ENCODE measurements at places on chromosomes 4 and X. TPM values are rescaled to one million over a fixed set of nuclear protein-coding genes. Genes with fewer than 3 reads are reported as not detected.

DNA sequence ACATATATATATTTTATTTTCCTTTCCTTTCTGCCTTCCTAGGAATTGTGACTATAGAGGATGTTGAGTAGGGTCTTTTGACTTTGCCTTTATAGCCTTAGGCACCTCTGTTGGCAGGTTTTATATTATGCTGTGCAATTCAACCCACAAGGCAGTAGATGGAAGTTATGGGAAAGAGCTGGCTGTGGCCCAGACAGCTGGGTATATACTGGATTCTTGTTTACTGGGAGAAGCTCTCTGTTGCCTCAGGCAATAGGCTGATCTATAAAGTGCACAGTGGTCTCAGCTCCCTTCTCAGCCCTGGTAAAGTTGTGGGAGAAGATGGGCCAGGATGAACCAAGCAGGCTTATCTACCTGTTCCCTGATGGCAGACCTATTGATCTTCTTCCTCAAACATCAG, 342.0 kb downstream of the GBA3 start:
- no peak overlapping the region for H3K27ac ChIP-seq
- DNase-seq = no peak
- no peaks in the 10 kb centered on the region for H3K4me1 ChIP-seq

Gene PAK3
- total RNA-seq = 1.2 TPM

DNA sequence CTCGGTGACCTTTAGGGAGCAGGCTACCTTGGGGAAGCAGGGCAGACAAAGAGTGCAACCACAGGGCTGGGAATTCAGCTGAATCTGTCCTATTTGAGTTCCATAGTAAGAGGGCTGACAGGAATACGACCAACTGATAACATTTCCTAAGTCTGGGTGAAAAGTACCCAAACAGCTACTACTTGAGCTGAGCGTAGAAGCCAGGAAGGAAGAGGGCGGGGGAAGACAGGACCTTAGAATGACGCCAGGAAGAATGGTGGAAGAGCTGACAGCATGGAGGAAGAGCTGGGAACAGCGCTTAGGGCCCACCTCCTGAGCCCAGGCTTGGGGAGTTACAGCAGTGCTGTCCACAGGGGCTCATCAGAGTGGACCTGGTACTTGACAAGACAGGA, 14.4 kb downstream of the MECP2 start:
- no peak overlapping the region for H3K4me3 ChIP-seq
- no peaks in the 10 kb centered on the region for H3K36me3 ChIP-seq
- no peaks in the 10 kb centered on the region for H3K27me3 ChIP-seq
- peak overlapping the region; percentile 34 for H3K27ac ChIP-seq
- DNase-seq = no peak
- H3K4me1 ChIP-seq = peaks cover 8% of the 10 kb centered on the region

- no peaks in the 10 kb centered on the region for H3K36me3 ChIP-seq
- H3K27ac ChIP-seq = peak overlapping the region; percentile 58
- no peaks in the 10 kb centered on the region for H3K4me1 ChIP-seq
- DNase-seq = peak; percentile 51
Measured at GRCh38 chrX:100994352-100995281, 25.1 kb downstream of the ARL13A start.

Gene TSPAN7
- 12.3 TPM for total RNA-seq

- peak overlapping the region; percentile 24 for H3K27ac ChIP-seq
- DNase-seq = no peak
- H3K4me1 ChIP-seq = peaks cover 12% of the 10 kb centered on the region
- H3K27me3 ChIP-seq = no peaks in the 10 kb centered on the region
- no peaks in the 10 kb centered on the region for H3K36me3 ChIP-seq
- H3K4me3 ChIP-seq = no peak overlapping the region
Measured at GRCh38 chr4:173181848-173182247, 13.2 kb downstream of the GALNT7 start.

DNA sequence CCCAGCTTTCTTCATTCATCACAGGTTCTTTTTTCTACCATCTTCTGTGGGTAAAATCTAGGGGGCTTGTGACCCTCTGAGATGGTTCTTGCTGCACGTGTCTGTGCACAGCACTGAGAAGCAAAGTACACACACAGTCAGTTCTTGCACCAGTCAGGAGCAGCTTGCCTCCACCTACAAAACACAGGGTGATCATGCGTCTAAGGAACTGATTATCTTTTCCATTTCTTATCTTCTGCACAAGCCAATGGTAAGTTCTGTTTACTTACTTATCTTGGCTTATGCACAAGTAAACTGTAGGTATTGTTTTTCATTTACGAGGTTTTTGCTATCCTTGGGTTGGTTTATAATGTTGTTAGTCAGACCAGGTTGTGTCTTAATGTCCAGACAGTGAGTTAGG, 40.7 kb downstream of the TRIM2 start:
- H3K27me3 ChIP-seq = no peaks in the 10 kb centered on the region
- H3K4me3 ChIP-seq = no peak overlapping the region
- H3K27ac ChIP-seq = peak overlapping the region; percentile 84
- DNase-seq = peak; percentile 32
- H3K4me1 ChIP-seq = peaks cover 49% of the 10 kb centered on the region

- H3K27ac ChIP-seq = peak overlapping the region; percentile 43
- no peaks in the 10 kb centered on the region for H3K27me3 ChIP-seq
- DNase-seq = peak; percentile 6
- H3K4me1 ChIP-seq = no peaks in the 10 kb centered on the region
Measured at GRCh38 chrX:72712094-72712755, 1.9 kb downstream of the PHKA1 start.

Gene TMEM164
- total RNA-seq = 34.2 TPM

- H3K36me3 ChIP-seq = no peaks in the 10 kb centered on the region
- H3K27ac ChIP-seq = no peak overlapping the region
- no peak for DNase-seq
Measured at GRCh38 chr4:26086621-26087441, 172.8 kb downstream of the SMIM20 start.

Gene SLC38A5
- 17.8 TPM for total RNA-seq

DNA sequence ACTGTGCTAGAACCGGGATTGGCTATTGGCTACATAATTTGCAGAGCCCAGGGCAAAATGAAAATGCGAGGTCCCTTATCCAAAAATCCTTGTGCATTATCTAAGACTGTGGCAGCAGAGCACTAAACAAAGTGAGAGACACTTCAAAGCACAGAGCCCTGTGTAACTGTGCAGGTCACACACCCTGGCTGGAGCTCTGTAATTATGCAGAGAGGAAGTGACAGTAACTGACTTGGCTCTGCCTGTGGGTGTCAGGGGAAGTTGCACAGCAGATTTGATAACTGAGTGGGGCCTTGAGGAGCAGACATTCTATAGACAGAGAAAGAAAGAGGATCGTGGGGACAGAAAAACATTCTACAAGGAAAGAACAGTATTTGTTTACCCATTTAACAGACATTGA, 173.5 kb upstream of the FMR1 start:
- H3K36me3 ChIP-seq = no peaks in the 10 kb centered on the region
- no peak overlapping the region for H3K4me3 ChIP-seq
- no peak overlapping the region for H3K27ac ChIP-seq
- H3K27me3 ChIP-seq = no peaks in the 10 kb centered on the region
- H3K4me1 ChIP-seq = no peaks in the 10 kb centered on the region

Gene ATOH1
- 0.37 TPM for total RNA-seq

- peaks cover 14% of the 10 kb centered on the region for H3K4me1 ChIP-seq
- no peak overlapping the region for H3K4me3 ChIP-seq
- H3K27ac ChIP-seq = peak overlapping the region; percentile 47
- H3K27me3 ChIP-seq = no peaks in the 10 kb centered on the region
- H3K36me3 ChIP-seq = no peaks in the 10 kb centered on the region
Measured at GRCh38 chr4:151540728-151541388, 131.9 kb downstream of the FHIP1A start.

Gene CA5B
- 10.5 TPM for total RNA-seq

Gene MAGED4
- total RNA-seq = 59.1 TPM

Gene GABRG1
- total RNA-seq = not detected

- no peak overlapping the region for H3K27ac ChIP-seq
- no peaks in the 10 kb centered on the region for H3K4me1 ChIP-seq
- no peaks in the 10 kb centered on the region for H3K36me3 ChIP-seq
Measured at GRCh38 chrX:66676413-66676812, 37.5 kb upstream of the EDA2R start.

- no peak overlapping the region for H3K27ac ChIP-seq
- DNase-seq = no peak
- H3K36me3 ChIP-seq = no peaks in the 10 kb centered on the region
- no peaks in the 10 kb centered on the region for H3K27me3 ChIP-seq
Measured at GRCh38 chr4:108043526-108043925, 53.8 kb downstream of the HADH start.

DNA sequence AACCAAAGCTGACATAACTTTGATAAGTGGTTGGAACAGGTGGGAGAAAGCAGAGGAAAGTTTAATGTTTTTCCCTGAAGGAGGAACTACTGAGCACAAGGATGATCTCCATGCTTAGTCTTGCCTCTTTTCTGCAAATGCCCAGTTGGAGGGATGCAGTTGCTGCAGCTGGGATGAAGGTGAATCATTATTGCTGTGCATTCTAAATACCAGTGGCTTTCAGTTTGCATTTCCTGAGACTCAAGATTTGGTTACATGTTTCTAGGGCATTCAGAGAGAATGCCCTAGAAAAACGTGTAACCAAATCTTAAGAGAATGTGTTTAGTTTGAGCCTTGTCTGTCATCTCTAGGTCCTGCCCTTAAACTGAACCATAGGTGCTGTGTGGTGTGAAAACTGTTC, 42.2 kb downstream of the METTL14 start:
- no peaks in the 10 kb centered on the region for H3K4me1 ChIP-seq
- peaks cover 4% of the 10 kb centered on the region for H3K36me3 ChIP-seq
- DNase-seq = no peak
- no peak overlapping the region for H3K4me3 ChIP-seq
- H3K27ac ChIP-seq = no peak overlapping the region
- H3K27me3 ChIP-seq = no peaks in the 10 kb centered on the region

DNA sequence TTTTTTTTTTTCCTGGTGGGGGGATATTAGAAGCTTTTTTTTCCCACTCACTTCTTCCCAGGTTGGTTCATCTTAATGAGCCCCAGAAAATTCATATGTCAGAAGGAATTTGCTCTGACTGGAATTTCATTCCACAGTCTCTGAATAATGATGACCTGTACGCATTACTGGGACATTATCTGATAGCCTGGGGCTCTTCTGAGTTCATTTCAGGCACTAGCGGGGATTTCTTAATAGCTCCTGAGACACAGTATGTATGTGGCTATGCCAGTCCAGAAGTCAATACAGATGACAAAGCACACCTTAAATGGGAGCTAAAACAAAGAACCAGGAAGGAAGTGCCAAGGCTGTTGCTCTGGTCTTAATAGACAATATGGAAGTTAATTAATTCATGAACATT, 295.2 kb upstream of the IGFBP7 start:
- no peaks in the 10 kb centered on the region for H3K36me3 ChIP-seq
- H3K27ac ChIP-seq = no peak overlapping the region
- no peak overlapping the region for H3K4me3 ChIP-seq

Gene CFAP97
- total RNA-seq = 28.9 TPM

DNA sequence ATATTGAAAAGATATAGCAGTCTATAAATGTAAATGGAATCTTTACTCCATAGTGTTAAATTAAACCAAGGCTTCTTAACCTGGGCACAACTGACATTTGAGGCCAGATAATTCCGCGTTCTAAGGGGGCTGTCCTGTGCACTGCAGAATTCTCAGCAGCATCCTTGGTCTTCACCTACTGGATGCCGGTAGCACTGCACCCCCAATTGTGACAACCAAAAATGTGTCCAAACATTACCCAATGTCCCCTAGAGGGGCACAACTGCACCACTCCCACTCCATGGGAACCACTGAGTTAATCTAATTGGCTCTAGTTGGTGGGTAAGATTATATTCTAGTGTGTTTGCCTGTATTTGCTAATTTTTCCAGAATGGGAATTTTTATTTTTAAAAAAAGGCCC, 16.6 kb downstream of the AP1S2 start:
- no peak for DNase-seq
- H3K36me3 ChIP-seq = no peaks in the 10 kb centered on the region
- H3K4me1 ChIP-seq = peaks cover 6% of the 10 kb centered on the region
- no peaks in the 10 kb centered on the region for H3K27me3 ChIP-seq
- H3K4me3 ChIP-seq = no peak overlapping the region
- H3K27ac ChIP-seq = no peak overlapping the region
